Osteoblast (primary cell): ENCODE measurements at places on chromosomes 5 and 9.

DNA sequence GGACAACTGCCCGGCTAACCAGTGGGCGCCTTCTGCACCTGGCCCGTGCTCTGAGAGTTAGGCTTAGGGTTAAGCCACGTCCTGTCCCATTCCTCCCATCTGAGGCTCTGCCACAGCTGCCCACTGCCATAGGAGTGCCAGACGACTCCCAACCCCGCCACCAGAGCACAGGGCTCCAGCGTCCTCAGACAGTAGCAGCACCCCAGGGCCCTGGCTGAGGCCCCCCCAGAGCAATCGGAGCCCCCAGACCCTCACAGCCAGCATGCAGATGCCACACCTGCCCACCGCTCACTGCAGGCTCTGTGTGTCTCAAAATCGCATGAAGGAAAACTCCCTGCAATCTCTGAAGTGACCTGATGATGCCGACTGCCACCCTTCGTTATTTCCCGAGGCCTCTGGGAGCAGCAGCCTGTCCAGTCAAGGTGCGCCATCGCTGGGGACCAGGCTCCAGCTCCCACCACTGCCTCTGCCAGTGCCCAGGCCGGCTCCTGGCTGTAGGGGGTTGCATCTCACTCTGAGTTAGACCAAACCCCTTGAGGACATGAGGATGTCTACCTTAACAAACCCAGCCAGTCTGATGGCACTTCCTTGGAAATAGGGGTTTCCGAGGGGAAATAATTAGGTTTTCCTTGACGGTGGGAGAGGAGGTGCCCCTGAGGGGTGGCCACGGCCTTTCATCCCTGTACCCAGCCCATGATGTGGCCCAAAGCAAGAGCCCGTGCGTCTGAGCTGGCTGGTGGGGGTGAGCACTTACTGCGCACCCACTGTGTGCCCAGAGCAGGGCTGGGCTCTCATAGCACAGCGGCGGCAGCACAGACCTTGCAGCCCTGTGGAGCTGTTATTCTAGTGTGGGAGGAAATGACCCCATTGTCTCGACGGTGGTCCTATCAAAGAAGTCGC lies 58.0 kb upstream of the RNF130 start:
- peak; percentile 83 for DNase-seq

- no peak for DNase-seq
Observed at GRCh38 chr9:33092634-33093033, 16.2 kb upstream of the SMU1 start.

- no peak for DNase-seq
Observed at GRCh38 chr5:121503111-121503840, 348.4 kb upstream of the FTMT start.

GRCh38 chr9:7382304-7382703 lies 417.3 kb downstream of the DMAC1 start:
- DNase-seq: no peak

- DNase-seq: no peak
Observed at GRCh38 chr5:35938568-35939227, at the start of gene CAPSL. TSS of gene CAPSL (minus strand) at chr5:35938622. CDS start at chr5:35921120, 17,502 bp downstream.
